ENCODE measurements at places on chromosomes 4 and X. TPM values are rescaled to one million over a fixed set of nuclear protein-coding genes. Genes with fewer than 3 reads are reported as not detected.
A peak's percentile ranks its signal among the peaks of the same experiment; 100 is the strongest.

DNA sequence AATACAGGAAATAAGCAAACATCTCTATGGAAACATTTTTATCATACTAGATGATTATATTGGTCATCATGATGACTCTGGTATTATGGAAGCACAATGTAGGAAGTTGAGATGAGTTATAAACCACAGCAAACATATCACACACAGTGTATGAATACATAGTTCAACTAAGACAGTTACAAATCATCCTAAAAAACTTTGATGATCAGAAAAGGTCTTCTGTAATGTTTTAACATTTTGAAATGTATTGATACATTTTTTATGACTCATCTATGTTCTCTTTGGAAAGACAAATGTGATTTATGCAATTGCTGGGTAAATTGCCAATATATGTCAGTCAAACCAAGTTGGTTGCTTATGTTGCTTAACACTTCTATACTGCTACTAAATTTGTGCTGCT is 4.8 kb downstream of the CXCL3 start:
- DNase-seq: no peak

- DNase-seq: peak; percentile 81
These were observed at the start of gene UTP14A for GRCh38 chrX:129905787-129906580. TSS of gene UTP14A (plus strand) at chrX:129906164. CDS start at chrX:129906211, 47 bp downstream.

- DNase-seq: no peak
These were observed 208.1 kb upstream of the IL1RAPL1 start for GRCh38 chrX:28379103-28379502.

GRCh38 chr4:154622598-154622997 is 10.1 kb upstream of the FGG start:
- DNase-seq: no peak

DNA sequence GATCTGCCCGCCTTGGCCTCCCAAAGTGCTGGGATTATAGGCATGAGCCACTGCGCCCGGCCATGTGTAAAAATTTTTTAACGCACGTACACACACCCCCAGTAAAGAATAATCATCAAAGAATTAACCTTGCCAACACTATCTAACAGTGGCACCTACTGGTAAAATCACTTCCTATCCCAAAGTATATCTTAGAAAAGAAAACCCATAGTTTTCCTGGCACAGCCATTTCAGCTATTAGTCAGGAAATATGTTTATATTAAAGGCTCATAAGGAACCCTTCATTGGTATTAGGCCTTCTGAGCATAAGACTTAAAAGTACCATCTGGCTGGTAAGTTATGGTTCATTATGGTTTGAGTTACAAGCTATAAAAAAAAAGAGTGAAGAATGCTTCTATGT is 14.1 kb downstream of the S100G start:
- DNase-seq: no peak

GRCh38 chrX:130877892-130878341 is 25.1 kb downstream of the ENOX2 start:
- DNase-seq: no peak

DNA sequence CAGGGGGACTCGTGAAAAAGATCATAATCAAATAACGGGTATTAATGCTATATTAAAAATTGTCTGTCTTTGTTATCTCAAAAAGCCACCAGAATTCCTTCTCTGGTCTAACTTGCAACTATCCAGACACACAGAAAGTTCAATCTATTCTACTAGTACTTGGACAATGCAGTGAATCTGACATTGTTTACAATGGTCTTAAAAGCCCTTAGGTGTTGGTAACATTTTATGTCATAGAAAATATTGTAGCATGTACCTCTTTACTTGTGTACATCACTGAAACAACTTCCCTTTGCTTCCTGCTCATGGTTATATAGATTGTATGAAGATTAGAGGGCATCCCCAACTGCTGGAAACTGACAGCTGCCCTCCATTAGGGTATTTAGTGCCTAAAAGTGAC is 71.1 kb upstream of the PPP3CA start:
- DNase-seq: no peak

- no peak for DNase-seq
These were observed 406.4 kb downstream of the FAM47A start for GRCh38 chrX:33725535-33726210.

DNA sequence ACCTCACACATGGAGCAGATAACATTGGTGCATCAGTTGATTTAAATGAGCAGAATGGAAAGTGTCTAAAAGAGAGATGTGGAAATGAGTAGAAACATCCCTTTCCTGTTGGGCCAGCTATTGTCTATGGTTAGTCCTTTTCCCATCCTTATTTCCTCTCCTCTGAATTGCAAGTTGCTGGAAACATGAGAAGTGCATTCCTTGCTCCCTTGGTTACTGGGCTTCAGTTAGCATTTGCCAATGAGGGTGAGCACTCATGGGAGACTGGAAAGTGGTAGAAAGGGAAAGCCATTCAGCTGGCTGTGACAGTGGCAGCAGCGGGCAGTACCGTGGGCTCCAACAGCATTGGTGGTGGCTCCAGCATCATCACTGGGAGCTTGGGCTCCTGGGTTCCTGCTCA is 96.0 kb upstream of the IGFBP7 start:
- DNase-seq: no peak

- DNase-seq: no peak
These were observed 103.6 kb downstream of the SORBS2 start for GRCh38 chr4:185708348-185708747.

DNA sequence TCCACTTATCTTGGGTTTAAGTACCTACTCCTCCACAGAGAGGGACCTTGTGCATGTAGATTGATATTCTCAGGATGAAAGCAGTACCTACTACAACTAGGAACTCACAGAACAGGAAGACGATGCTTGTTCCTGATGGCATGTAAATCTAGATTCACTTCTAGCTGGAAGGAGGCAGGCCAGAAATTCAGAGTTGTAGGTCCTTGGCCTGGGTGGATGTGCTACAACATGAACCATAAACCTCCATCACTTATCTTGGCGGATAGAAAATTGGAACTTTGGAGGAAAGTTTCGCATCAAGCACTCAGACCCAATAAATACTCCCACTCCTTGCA is 9.3 kb upstream of the SMIM20 start:
- DNase-seq: no peak

DNA sequence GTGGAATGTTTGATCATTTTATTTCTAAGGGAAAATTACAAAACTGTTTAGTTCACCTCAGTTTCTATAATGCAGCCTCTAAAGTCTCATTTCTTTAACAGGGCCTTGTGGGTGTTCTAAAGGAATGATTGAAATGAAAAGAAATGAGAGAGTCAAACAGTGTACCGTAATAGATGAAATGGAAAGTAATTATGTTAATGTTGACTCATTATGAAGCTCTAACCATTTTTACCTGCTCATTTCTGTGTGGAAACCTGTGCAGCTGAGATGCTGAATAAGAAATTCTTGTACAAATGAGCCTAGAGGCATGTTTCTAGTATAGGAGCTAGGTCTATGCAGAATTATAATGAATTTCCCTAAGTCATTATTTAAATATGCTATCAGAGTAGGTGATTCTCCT is 45.2 kb upstream of the RPA4 start:
- no peak for DNase-seq

DNA sequence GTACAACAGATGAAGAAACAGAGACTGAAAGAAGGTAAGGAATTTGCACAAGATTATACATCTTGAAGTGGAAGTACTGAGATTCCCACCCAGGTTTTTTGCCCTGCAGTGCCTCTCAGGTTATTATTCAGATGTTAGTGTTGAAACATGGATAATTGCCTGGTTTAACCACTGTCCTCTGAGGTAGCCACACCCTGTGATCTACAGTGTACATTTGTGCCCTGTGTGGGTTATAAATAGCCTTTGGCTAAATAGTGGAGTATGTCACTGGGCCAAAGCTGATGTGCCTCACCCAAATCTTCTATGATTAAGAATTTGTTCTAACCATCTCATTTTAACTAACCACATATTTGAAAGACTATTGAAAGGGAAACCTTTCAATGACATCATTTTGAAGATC is 5.4 kb upstream of the ASB5 start:
- DNase-seq: no peak

- DNase-seq: no peak
These were observed 19.5 kb downstream of the TRPC3 start for GRCh38 chr4:121932212-121932974.

GRCh38 chr4:19725130-19725529 is 526.6 kb upstream of the SLIT2 start:
- DNase-seq: no peak

Gene CEP135
- total RNA-seq: 19.9 TPM

Gene GASK1B
- not detected for total RNA-seq

Gene TEX13D
- total RNA-seq: 0.05 TPM

Gene NHS
- 11.1 TPM for total RNA-seq
